ENCODE measurements at places on chromosomes 4 and X.

DNA sequence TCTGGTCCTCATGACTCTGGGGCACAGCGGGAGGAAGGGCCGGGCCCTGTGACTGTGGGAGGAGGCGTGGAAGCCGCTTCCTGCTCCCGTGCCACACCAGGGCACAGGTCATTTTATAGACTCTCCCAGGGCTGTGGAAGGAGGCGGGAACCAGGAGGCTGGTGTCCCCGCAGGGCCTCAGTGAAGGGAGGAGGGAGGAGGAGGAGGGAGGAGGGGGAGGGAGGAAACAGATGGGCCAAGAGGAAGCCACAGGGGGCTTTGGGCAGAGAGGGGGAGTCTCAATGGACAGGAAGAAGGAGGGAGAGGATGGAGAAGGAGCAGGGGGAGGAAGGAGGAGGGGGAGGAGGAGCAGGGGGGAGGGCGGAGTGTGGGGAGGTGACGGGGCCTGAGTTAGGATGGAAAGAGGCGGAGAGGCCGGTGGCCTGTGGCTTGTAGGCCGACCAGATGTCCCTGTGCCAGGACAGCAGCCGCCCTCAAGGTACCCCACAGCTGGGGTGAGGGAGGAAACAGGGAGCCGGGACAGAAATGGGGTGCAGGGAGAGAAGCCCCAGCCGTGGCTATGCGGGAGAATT is 6.2 kb upstream of the PLCXD1 start:
- DNase-seq, result no peak

- DNase-seq, result no peak
Measured at GRCh38 chr4:133972586-133972985, 229.0 kb downstream of the PABPC4L start.

DNA sequence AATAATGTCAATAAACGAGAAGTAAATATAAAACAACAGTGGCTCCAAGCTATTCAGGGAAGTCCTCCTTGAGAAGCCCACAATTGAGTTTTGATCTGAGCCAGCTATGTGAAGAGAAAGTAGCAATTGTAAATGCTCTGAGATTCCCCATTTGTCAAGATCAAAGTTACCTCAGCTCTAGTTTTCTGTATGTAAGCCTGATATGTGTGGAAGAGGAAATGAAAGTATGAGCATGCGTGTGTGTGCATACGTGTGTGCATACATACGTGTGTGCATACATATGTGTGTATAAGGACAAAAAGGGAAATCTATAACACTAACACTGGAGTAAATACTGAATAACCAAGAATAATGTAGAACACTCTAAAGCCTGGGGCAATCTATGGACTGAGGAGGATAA is 130.3 kb downstream of the SCFD2 start:
- DNase-seq, result no peak

DNA sequence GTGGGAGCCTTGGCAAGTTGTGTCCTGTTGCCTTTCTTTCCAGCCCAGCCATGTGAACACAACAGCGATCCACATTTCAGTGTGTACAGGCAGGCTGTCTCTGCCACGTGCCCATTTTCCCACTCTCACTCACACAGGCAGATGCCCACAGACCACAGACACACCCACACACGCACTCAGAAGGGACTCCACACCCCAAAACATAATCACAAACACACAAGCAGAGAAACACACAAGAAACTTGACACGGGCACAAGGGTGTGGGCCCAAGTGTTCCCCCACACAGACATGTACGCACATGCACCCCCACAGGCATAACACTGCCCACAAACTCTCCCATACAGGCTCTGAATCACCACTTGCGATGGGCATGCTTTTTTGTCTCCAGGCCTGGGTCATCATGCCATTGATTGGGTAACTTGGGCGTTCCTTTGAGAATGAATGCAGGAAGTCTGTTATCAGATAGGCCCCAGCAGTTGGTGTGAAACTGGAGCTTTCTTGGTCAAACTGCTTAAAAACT is 84.3 kb downstream of the NBDY start:
- DNase-seq, result no peak

GRCh38 chr4:174211622-174212044 is 71.8 kb downstream of the FBXO8 start:
- DNase-seq, result no peak

DNA sequence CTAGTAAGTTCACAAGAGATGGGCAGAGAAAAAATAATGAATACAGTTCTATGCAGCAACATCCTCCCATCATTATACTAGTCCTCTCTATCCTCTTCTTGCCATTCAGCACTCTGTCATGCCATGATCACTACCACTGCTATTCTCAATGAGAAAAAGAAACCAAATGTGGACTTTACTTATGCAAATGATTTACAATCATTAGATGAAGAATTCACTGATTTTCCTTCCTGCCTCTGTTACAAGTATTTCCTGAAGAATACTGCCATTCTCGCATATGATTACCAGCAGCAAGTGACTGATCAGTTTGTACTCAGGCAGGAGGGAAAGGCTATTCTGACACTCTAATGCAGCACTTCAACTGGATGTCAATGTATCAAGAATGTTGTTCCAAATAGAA is 50.3 kb downstream of the WDFY3 start:
- no peak for DNase-seq

GRCh38 chr4:113272523-113272922 is 223.1 kb downstream of the ANK2 start:
- DNase-seq, result no peak

DNA sequence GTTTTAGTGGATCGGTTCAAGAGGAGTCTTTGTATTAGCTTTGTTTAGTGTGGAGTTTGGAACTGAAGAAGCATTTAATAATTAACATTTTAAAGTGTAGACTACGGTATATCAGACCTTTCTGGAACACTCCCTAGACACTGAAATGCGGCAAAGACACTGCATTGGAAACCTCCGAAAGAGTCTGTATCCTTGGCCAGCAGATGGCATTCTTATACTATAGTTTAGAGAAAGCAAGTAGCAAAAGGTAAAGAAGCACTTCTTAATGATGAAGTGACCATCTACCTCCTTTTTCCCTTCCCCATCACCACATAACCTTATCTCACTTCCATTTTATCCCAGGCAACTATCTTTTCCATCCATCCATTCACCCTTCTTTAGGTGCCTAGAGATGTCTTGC is 7.6 kb downstream of the FABP2 start:
- no peak for DNase-seq

- DNase-seq, result no peak
Measured at GRCh38 chrX:107628662-107629539, 591 bp downstream of the PRPS1 start.

DNA sequence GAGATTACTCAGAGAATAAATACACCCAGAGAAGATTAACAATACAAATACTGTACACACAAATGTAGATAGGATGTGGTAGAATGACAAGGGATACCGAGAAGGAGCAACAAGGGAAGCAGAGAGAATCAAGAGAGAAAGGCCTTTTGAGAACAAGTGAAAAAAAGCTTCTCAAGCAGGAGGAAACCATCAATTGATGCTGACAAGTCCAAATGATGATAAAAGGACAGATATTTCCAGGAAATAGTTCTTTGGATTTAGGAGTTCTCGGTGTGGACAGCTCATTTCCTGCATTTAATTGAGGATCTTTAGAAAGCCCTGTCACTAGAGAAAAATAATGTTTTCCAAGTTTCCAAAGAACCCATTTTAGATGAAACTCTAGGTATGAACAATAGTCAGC is 48.1 kb downstream of the NPY5R start:
- no peak for DNase-seq

DNA sequence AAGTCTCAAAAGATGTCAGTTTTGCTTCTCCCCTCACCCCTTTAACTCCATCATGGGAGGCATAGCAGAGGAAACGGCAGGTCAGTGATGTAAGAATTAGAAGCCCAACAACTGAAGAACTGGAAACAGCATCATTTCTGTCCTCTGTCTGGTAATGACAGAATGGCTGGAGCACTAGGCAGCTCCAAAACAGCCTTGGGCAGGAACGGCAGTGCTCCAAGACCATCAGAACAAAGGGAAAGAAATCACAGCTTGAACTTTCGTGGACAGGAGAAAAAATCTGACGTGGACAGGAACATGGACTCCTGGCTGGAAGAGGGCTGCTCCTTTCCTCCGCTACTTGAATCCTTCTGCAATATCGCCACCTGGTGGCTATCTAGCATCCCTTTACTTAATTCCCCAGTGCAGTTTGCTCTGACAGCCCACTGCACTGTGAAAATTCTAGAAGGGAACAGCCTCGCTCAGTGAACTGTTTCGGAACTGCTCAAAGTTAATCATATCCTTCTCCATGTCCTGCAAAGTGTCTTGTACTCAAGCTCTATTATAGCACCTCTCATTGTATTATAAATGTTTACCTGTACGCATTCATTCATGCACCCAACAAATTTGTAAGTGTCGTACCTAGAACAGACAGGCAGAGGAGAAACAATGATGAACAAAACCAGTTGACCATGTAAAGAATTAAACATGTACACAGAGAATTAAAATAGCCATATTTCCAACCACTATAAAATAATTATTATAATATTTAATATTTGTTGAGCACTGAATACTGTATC is 20.4 kb downstream of the SLC25A53 start:
- DNase-seq, result peak; percentile 25

GRCh38 chr4:15488136-15488535 is 18.5 kb downstream of the CC2D2A start:
- no peak for DNase-seq

DNA sequence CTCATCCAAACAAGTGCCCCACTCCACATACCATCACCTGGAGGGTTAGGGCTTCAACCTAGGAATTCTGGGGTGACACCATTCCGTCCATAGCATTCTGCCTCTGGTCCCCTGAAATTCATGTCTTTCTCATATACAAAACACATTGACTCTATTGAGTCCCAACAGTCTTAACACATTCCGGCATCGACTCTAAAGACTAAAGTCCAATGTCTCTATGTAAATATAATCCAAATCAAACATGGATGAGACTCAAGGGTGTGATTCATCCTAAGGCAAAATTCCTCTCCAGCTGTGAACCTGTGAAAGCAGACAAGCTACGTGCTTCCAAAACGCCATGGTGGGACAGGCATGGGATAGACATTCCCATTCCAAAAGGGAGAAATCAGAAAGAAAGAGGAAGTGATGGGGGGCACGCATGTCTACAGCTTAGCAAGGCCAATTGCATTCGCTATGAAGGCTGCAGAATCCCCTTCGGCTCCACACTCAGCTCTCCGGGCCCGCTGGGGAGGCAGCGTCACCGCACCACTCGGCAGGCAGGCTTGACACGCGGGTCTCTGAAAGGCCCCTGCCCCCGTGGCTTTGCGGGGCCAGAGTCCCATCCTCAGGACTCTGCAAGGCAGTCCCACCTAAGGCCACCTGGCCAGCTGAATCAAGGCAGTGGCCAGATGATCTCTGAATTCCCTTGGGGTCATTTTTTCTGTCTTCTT is 53.2 kb downstream of the ADRA2C start:
- no peak for DNase-seq

DNA sequence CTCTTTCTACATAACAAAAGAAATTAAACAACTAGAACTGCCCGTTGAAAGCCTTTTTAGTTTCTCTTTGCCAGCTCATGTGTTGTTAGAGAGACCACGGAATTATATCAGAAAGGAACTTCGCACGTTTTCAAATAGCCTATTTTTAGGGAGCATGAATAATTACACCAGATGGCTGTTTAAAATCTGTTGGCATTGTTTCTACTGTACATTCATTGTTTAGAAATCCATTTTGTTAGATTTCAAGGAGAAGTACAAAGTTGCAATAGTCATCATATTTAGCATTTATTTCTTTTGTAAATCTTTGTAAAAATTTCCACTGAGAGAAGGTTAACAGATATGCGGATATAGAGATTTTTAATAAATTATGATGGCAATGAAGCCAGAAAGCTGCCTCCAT is 403.0 kb upstream of the HS3ST1 start:
- DNase-seq, result no peak

- DNase-seq, result no peak
Measured at GRCh38 chr4:151561551-151562256, 152.7 kb downstream of the FHIP1A start.

DNA sequence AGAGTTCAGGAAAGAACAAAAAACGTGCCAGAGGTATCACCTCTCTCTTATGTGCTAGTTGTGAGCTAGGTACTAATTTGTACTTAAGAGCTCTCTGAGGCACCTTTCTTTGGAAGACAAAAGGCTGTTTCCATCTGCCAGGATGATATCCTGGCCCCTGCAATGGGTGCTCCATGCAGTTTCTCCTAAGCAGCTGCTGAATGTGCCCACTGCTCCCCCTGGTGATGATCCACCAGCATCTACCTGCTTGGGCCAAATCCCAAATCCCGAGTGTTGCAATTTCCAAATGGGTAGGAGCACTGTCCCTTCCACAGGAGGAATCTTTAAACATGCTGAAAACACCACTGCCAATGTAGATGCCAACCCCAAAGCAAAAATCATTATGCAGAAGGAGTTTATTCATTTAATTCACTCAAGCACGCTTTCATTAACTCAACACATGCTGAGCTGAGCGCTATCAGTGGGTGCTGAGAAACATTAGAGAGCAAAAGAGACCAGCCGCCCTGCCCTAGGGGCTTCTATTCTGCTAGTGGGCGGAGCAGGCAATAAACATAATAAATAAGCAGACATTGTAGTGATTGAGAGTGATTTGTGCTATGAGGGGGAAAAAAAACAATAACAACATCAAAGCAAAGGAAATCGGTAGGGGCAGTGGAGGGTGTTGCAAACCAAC is 69.6 kb upstream of the C4orf50 start:
- no peak for DNase-seq

GRCh38 chr4:85268961-85269360 is 206.0 kb upstream of the ARHGAP24 start:
- DNase-seq, result no peak

DNA sequence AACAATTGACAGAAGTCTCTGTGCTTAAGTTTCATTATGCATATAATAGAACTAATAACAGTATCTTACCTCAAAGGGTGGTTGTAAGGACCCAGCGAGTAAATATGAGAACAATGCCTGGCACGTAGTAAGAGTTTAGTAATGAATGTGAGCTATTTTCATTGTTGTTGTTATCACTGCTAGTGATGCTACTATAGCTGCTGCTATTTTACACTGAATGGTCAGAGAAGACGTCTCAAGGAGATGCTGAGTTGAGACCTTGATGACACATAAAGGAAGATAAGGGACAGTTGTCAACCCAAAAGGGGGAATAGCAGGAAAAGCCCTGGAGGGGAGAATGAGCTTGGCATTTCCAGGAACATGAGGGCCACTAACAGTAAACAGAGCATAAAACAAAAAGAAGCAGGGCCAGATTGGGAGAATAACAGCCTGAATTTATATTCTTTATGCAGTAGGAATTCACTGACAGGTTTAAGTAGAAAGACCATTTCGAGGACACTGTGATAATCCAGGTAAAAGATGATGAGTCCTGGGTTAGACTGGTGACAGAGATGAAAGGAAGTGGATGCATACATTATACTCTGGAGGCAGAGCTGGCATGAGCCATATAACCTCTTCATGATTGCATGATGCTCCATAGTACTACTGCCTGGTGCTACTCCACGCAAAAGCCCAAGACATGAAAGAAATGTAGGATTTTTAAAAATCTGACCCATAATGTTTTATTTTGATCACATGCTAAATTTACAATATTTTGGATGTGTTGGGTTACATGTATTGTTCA is 23.1 kb downstream of the ATP8A1 start:
- DNase-seq, result no peak

Measured in stimulated activated CD8-positive, alpha-beta memory T cell treated with anti-CD3 and anti-CD28 coated beads, Interleukin-2, amount 100 ng/mL, for 1 hour (primary cell).